ENCODE measurements at places on chromosomes 11 and 22.

DNA sequence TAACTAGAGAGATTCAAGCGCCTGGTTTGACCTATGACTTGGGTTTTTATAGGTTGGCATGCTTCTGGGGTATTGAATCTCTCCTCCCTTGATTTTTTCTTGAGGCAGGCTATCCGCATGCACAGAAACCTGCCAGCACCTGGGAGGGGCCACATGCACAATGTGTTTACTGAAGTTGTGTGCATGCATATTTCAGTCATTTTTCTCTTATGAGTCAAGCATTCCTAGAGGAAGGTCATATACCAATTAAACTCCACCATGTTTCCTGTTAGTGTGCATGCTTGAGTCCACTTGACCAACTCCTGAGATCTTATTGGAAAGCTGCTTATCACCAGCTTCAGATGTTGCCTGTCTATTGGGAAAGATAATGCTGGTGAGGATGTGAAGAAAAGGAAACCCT, 1718.4 kb downstream of the LRRC4C start:
- no peak for DNase-seq

DNA sequence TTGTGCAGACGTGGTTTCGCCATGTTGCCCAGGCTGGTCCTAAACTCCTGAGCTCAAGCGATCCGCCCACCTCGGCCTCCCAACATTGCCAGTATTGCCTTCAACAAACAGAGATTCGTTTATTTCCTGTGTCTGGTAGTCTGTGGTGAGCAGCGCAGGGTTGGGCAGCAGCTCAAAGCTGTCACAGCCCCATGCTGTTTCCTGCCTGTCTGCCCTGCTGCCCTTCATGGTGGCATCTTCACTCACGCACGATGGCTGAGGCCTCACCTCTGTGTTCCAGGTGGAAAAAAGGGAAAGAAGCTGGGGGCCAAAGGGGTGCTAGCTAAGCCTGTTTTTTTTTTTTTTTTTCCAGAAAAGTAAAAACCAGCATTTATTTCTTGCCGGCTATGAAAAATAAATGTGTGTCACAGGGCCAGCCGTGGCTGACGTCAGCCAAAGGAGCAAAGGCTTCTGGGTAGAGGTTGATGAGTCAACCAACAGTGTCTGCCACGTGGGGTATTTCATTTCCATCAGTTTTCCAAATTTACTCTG, 28.8 kb downstream of the TBC1D22A start:
- DNase-seq, result peak; percentile 85

- no peak for DNase-seq
Measured at GRCh38 chr22:21759646-21760376, 24.2 kb upstream of the YPEL1 start.

DNA sequence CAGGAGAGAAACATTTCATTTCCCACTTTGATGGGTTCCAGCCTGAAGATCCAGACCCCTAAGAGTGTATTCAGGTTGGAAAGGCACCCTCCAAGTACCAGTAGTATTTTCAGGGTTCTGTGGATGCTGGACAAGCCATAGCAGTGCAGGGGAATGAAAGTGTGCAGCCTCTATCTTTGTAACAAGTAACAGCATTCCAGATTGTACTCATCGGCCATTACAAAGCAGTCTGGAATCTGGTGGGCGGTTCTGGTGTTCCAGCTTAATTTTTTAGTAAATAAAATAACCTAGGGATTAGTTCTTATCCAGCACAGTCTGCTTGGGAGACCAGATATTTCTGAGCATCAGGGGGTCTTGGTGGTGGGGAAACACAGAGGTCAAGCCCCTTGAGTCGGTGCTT, 22.6 kb downstream of the APLNR start:
- no peak for DNase-seq
